ENCODE measurements at places on chromosomes 7 and 10. TPM values are rescaled to one million over a fixed set of nuclear protein-coding genes. Genes with fewer than 3 reads are reported as not detected.
A peak's percentile ranks its signal among the peaks of the same experiment; 100 is the strongest.

DNA sequence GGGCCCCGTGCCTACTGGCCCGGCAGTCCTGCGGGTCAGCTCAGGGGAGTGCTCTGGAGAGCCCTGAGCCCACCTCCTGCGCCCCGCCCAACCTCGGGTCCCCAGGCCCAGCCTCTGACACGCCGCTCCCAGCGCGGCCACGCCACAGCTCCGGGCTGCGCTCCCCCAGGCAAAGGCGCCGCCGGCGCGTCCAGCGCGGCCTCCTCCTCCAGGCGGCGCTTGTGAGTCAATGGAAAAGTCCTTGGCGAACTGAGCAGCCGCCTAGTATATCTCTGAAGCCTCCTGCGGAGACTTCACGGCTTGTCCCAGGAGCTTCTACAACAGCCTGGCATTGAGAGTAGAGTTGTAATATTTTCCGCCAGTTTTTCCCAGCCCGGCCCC lies 29.5 kb upstream of the BMS1 start:
- DNase-seq, result peak; percentile 62
- no peak overlapping the region for H3K4me3 ChIP-seq

GRCh38 chr7:22549051-22549450 lies 49.1 kb upstream of the STEAP1B start:
- peaks cover 87% of the 10 kb centered on the region for H3K27me3 ChIP-seq
- no peak overlapping the region for H3K4me3 ChIP-seq
- DNase-seq, result no peak
- no peak overlapping the region for H3K27ac ChIP-seq
- no peaks in the 10 kb centered on the region for H3K36me3 ChIP-seq
- H3K4me1 ChIP-seq, result peaks cover 12% of the 10 kb centered on the region

DNA sequence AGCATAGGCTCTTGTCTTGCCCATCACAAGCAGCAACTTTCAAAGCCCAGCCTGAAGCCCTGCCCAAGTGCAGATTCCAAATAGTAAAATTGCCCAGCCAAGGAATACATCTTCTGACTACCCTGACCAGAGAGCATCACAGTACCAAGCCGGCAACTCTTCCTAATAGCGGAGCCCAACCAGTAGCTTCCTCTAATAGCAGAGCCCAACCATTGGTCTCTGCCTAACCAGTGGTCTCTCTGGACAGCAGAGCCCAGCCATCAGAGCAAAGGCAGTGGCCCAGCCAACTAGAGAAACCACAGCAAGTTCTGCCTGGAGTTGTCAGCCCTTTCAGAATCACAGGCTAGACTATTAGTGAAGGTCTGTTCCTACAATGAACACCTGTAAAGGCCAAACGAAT lies 285.6 kb downstream of the HGF start:
- H3K27ac ChIP-seq, result no peak overlapping the region
- no peaks in the 10 kb centered on the region for H3K36me3 ChIP-seq

- H3K36me3 ChIP-seq, result no peaks in the 10 kb centered on the region
- no peak for DNase-seq
- no peaks in the 10 kb centered on the region for H3K4me1 ChIP-seq
These were observed 25.6 kb downstream of the TAS2R41 start for GRCh38 chr7:143503261-143503660.

DNA sequence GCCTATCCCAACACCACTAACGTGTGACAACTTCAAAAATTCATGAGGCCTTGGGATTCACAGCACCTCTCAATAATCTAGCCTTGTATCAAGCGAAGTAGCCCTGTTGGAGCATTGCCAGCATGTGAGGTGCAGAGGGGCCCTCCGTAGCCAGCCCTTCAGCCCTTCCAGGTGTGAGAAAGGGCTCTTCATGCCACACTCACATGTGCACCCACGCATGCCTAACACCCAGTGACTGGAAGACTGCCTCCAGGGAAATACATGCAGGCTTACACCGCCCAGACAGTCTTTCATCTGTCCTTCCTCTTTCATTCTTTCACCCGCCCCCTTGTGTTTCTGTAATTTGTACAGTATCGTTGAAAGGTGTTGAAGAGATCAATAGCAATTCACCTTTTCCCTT lies 26.1 kb downstream of the LRRC4 start:
- no peak overlapping the region for H3K27ac ChIP-seq
- H3K4me1 ChIP-seq, result peaks cover 15% of the 10 kb centered on the region
- no peaks in the 10 kb centered on the region for H3K36me3 ChIP-seq
- H3K27me3 ChIP-seq, result no peaks in the 10 kb centered on the region
- H3K4me3 ChIP-seq, result no peak overlapping the region

FAM25G gene
- not detected for total RNA-seq

GRCh38 chr7:83769407-83769806 lies 120.5 kb upstream of the SEMA3E start:
- no peak for DNase-seq
- no peaks in the 10 kb centered on the region for H3K27me3 ChIP-seq
- H3K27ac ChIP-seq, result no peak overlapping the region
- no peaks in the 10 kb centered on the region for H3K36me3 ChIP-seq
- no peaks in the 10 kb centered on the region for H3K4me1 ChIP-seq
- no peak overlapping the region for H3K4me3 ChIP-seq

C1QL3 gene
- total RNA-seq, result not detected

- no peak overlapping the region for H3K27ac ChIP-seq
- no peak for DNase-seq
These were observed 6.6 kb upstream of the AGFG2 start for GRCh38 chr7:100532165-100533022.

THSD7A gene
- not detected for total RNA-seq

DNA sequence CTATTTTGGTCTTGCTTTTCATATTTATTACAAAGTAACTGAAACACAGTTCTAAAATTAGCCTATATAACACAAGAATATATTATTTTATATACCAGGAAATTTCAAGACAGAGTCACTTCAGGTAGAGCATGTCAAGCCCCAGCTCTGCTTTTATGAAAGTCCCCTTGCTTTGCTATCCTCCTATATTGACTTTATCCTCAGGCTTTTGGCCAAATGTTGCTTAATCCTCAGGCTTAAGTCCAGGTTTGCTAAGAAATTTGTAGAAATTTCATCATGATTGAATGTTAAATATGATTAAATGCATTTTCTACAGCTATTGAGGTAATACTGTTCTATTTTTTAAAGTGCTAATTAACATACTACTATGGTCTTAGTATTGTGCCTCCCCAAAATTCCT lies 227.6 kb downstream of the FZD1 start:
- no peak overlapping the region for H3K27ac ChIP-seq
- DNase-seq, result no peak
- no peak overlapping the region for H3K4me3 ChIP-seq

GRCh38 chr7:158684329-158684728 lies 20.3 kb downstream of the NCAPG2 start:
- no peak overlapping the region for H3K27ac ChIP-seq
- no peak overlapping the region for H3K4me3 ChIP-seq
- H3K4me1 ChIP-seq, result peaks cover 2% of the 10 kb centered on the region
- DNase-seq, result no peak
- no peaks in the 10 kb centered on the region for H3K27me3 ChIP-seq

- H3K4me1 ChIP-seq, result no peaks in the 10 kb centered on the region
These were observed 225.2 kb downstream of the C7orf25 start for GRCh38 chr7:42686594-42687156.
